Activated CD8-positive, alpha-beta memory T cell treated with anti-CD3 and anti-CD28 coated beads, Interleukin-2, amount 10 ng/mL, durations not matched to agents 7 days and 5 days (primary cell): ENCODE measurements at places on chromosomes 7 and 10.
A peak's percentile ranks its signal among the peaks of the same experiment; 100 is the strongest.

- H3K4me3 ChIP-seq: no peak overlapping the region
- H3K27me3 ChIP-seq: no peaks in the 10 kb centered on the region
- no peak for DNase-seq
- H3K27ac ChIP-seq: no peak overlapping the region
Observed at GRCh38 chr10:87974130-87974529, 110.7 kb downstream of the PTEN start.

GRCh38 chr7:129188892-129189660 lies 643 bp downstream of the SMO start:
- no peak overlapping the region for H3K27ac ChIP-seq
- peaks cover 71% of the 10 kb centered on the region for H3K27me3 ChIP-seq
- H3K36me3 ChIP-seq: no peaks in the 10 kb centered on the region
- peak overlapping the region; percentile 32 for H3K4me3 ChIP-seq

DNA sequence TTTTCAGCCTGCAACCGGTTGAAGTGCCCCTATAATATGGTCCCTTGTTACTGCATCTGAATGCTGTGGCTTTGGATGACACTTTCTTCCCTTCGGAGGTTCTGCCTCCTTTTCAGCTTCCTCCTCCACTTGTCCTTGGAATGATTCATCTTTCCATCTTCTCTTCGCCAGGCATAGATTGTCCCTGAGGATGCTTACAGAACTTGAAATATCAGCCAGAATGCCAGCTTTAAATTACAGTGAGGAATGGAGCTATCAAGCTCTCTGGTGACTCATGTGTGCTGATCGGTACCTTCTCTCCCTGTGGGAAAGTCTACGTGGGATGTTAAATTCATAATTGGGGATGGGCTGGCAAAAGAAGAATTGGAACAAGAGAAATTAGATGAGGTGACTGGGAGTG lies 45.9 kb upstream of the PDK4 start:
- H3K36me3 ChIP-seq: no peaks in the 10 kb centered on the region
- H3K4me1 ChIP-seq: no peaks in the 10 kb centered on the region
- H3K4me3 ChIP-seq: no peak overlapping the region
- no peak overlapping the region for H3K27ac ChIP-seq

DNA sequence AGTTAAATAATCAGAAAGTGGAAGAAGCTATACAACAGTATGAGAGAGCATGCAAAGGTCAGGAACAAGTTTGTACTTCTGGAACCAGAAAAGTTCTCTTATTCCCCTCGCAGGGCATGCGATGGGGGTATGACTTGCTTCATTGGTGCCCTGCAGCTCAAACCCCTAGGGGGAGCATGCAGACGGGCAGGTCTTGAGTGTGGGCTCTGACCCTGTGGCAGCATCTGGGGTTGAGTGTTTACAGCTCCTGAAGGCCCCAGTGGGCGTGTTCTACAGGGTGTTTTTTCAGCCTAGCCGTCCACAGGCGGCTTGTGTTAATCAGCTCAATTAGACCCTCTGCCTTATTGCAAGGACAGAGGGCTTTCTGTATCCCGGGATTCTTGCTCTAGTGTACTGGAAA lies 44.5 kb downstream of the KIF20B start:
- H3K4me1 ChIP-seq: peaks cover 25% of the 10 kb centered on the region
- no peak for DNase-seq
- no peaks in the 10 kb centered on the region for H3K27me3 ChIP-seq
- no peak overlapping the region for H3K27ac ChIP-seq
- peaks cover 46% of the 10 kb centered on the region for H3K36me3 ChIP-seq

- H3K27ac ChIP-seq: no peak overlapping the region
- peaks cover 60% of the 10 kb centered on the region for H3K27me3 ChIP-seq
- no peaks in the 10 kb centered on the region for H3K36me3 ChIP-seq
Observed at GRCh38 chr10:62379394-62379793, 5.2 kb downstream of the ZNF365 start.

GRCh38 chr10:100693821-100694220 lies 51.6 kb upstream of the PAX2 start:
- peaks cover 10% of the 10 kb centered on the region for H3K4me1 ChIP-seq
- no peak for DNase-seq
- no peak overlapping the region for H3K27ac ChIP-seq
- H3K27me3 ChIP-seq: peaks cover 34% of the 10 kb centered on the region

- no peak overlapping the region for H3K27ac ChIP-seq
- H3K4me1 ChIP-seq: peaks cover 69% of the 10 kb centered on the region
- H3K36me3 ChIP-seq: peaks cover 47% of the 10 kb centered on the region
- peak overlapping the region; percentile 3 for H3K4me3 ChIP-seq
- H3K27me3 ChIP-seq: no peaks in the 10 kb centered on the region
Observed at GRCh38 chr10:43141421-43141820, 3.2 kb downstream of the CSGALNACT2 start.

GRCh38 chr10:117409549-117410305 lies 34.5 kb upstream of the PDZD8 start:
- H3K27me3 ChIP-seq: peaks cover 21% of the 10 kb centered on the region
- no peak overlapping the region for H3K4me3 ChIP-seq
- no peaks in the 10 kb centered on the region for H3K4me1 ChIP-seq
- no peak overlapping the region for H3K27ac ChIP-seq
- H3K36me3 ChIP-seq: no peaks in the 10 kb centered on the region
- DNase-seq: no peak

- H3K4me3 ChIP-seq: no peak overlapping the region
- no peaks in the 10 kb centered on the region for H3K4me1 ChIP-seq
- DNase-seq: no peak
- no peak overlapping the region for H3K27ac ChIP-seq
- no peaks in the 10 kb centered on the region for H3K27me3 ChIP-seq
Observed at GRCh38 chr7:30915751-30916150, 4.1 kb downstream of the AQP1 start.

DNA sequence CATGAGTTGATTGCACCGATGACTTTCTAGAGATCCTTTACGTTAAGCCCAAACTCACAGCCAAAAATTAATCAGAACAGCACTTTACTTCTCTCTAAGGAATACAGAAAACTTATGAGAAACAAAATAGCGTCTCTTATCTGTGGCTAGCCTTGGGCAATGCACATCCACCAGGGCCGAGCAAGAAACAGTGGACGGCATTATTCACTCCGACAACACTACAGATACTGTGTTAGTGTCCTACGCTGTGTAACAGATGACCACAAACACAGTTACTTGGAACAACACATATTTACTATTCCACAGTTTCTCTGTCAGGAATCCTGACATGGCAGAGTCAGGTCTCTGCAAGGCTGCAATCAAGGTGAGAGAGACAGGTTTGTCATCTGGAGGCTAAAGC lies 598.3 kb upstream of the ADARB2 start:
- no peaks in the 10 kb centered on the region for H3K27me3 ChIP-seq
- H3K4me3 ChIP-seq: no peak overlapping the region
- H3K36me3 ChIP-seq: no peaks in the 10 kb centered on the region
- DNase-seq: no peak

- no peaks in the 10 kb centered on the region for H3K4me1 ChIP-seq
- DNase-seq: no peak
- H3K4me3 ChIP-seq: no peak overlapping the region
- no peak overlapping the region for H3K27ac ChIP-seq
Observed at GRCh38 chr7:133358708-133359107, 105.8 kb downstream of the EXOC4 start.

DNA sequence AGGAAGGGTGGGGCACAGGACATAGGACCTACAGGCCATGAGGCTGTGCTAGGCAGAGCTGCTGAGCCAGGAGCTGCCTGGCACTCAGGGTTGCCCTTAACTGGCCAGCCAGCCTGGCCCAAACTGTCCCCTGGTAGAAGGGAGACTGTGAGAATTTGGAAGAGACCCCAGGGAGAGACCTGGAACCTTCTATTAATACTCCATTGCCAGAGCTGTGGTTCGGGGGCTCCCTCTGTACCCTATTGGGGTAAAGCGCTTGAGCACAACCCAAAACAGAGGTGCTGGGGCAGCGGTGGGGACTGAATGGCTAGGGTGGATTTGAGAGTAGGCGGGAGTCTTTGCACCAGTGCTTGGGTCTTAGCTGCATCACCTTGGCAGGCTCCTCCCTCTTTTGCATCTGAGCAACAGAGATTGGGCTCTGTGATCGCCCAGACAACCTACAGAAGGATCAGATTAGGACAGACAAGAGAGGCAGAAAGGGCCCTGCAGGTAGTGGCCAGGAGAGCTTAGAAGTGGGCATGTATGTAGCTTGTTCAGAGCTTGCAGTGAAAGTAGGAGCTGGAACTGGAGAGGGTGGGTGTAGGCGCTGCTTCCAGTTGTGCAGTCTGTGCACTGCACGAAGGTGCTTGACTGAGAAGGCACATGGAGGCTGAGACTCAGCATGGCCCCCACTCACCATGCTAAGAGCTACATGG lies 53.3 kb downstream of the ADCYAP1R1 start:
- no peaks in the 10 kb centered on the region for H3K36me3 ChIP-seq
- no peaks in the 10 kb centered on the region for H3K27me3 ChIP-seq
- H3K4me3 ChIP-seq: no peak overlapping the region
- DNase-seq: no peak
- no peak overlapping the region for H3K27ac ChIP-seq

GRCh38 chr7:11959121-11959520 lies 127.1 kb upstream of the THSD7A start:
- H3K4me1 ChIP-seq: no peaks in the 10 kb centered on the region
- H3K4me3 ChIP-seq: no peak overlapping the region
- H3K27me3 ChIP-seq: no peaks in the 10 kb centered on the region
- H3K27ac ChIP-seq: no peak overlapping the region
- DNase-seq: no peak

GRCh38 chr7:35816514-35816913 lies 15.7 kb downstream of the SEPTIN7 start:
- no peak overlapping the region for H3K27ac ChIP-seq
- no peaks in the 10 kb centered on the region for H3K27me3 ChIP-seq
- DNase-seq: no peak

- H3K27ac ChIP-seq: no peak overlapping the region
- DNase-seq: no peak
- peaks cover 25% of the 10 kb centered on the region for H3K27me3 ChIP-seq
- no peaks in the 10 kb centered on the region for H3K36me3 ChIP-seq
- H3K4me1 ChIP-seq: peaks cover 6% of the 10 kb centered on the region
- H3K4me3 ChIP-seq: no peak overlapping the region
Observed at GRCh38 chr10:113222207-113222606, 272.2 kb downstream of the TCF7L2 start.

DNA sequence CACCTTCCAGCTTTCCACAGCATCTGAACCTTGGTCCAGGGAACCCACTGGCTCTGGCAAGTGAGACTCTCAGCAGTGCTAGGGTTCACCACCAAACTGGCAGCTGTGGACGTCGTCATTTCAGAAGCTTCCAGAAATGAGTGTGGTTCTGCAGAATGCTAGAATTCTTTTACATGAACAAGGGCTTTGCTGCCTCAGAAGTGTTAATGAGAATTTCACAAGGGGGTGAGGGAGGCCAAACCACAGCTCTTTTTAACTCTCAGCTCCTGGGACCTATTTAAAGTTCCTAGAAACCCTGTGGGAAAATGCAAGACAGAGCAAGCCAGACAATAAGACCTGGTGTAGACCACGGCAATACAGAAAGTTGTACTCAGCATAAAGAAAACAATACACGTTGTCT lies 129.3 kb upstream of the BET1 start:
- no peak overlapping the region for H3K27ac ChIP-seq
- H3K4me3 ChIP-seq: no peak overlapping the region
- DNase-seq: no peak
- no peaks in the 10 kb centered on the region for H3K36me3 ChIP-seq

- no peaks in the 10 kb centered on the region for H3K27me3 ChIP-seq
- peaks cover 2% of the 10 kb centered on the region for H3K36me3 ChIP-seq
- no peaks in the 10 kb centered on the region for H3K4me1 ChIP-seq
- no peak overlapping the region for H3K4me3 ChIP-seq
- no peak for DNase-seq
- H3K27ac ChIP-seq: no peak overlapping the region
Observed at GRCh38 chr10:132774902-132775863, 10.8 kb downstream of the NKX6-2 start.

DNA sequence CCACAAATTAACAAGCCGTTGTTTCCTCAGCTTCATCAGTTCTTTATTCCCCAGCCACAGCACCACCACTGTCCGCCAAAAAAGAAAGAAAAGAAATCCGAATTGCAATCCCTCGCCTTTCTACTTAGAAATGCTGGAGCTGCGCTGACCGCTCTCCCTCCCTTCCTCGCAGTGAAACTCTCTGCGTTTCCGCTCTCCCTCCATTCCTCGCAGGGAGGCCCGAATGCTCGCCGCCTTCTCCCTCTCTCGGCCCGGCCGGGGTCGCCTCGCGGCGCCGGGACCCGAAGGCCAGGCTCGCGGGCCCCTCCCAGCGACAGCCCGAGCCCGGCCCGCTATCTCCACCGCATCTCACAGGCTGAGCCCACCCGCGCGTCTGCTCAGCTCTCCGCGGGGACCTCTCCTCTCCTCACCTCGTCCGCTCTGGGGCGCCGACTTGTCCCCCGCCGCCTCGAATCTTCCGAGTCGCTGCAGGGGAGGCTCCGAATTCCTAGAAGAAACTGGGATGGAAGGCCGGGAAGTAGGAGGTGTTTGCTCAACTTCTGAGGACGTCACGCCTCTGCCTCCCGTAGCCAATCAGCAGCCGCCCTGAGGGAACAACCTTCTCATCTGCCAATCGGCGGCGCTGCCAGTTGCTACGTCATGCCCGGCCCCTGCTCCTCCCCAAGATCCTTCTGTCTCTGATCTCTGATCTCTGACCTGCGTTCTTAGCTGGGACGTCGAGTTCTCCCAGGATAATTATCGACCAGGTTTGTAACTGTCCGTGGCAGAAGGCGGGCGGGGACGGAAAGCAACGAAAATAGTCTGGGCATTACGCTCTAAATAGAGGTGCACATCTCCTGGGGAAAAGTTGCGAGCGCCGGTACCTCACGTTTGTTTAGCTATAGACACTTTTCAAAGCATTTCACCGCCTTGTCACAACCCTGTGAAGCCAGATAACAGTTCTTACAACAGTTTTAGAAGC lies at the start of gene AASS:
AASS (minus strand) TSS at position 499 of the 961 bp plus-strand sequence. CDS start 10,523 bp downstream, outside the sequence.
- no peaks in the 10 kb centered on the region for H3K36me3 ChIP-seq
- peak; percentile 84 for DNase-seq
- H3K27ac ChIP-seq: peak within 1 kb of the TSS; percentile 62

DNA sequence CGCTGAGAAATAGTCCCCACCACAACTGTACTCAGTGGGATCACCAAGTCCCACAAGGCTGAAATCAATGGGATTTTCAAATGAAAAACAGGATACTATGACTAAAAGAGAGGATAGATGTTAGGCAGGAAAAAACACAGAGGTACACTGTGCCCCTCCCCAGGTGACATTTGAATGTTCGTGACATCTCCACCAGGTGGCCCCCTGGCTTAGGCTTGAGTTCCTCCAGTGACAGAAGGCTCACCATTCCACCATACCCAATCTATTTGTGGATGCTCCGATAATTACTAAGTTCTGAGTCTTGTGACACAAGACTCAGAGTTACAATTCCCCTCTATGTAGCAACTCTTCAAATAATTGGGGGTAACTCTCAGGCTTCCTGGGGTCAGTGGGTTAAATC lies 77.5 kb upstream of the KCNMA1 start:
- H3K4me1 ChIP-seq: peaks cover 15% of the 10 kb centered on the region
- peaks cover 46% of the 10 kb centered on the region for H3K27me3 ChIP-seq
- no peaks in the 10 kb centered on the region for H3K36me3 ChIP-seq
- no peak for DNase-seq
- H3K4me3 ChIP-seq: no peak overlapping the region

DNA sequence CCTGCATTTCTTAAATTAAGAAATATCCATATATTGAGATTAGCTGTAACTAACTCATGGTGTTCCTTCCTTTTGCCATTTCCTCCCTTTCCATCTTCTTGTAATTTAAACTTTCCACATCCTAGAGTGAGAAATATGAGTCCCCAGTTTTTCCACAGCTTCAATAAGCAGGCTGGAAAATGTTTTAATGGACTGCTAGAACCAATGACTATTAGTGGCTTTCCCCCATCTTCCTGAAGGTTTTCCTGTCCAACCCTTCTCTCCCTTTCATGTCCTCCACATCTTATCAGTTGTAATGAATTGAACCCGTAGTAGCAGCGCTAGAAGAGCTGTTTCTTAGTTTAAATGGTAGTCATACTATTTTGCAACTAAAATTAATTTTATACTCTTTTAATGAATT lies 145.7 kb downstream of the AHR start:
- H3K27me3 ChIP-seq: no peaks in the 10 kb centered on the region
- DNase-seq: no peak
- H3K4me3 ChIP-seq: no peak overlapping the region
- no peaks in the 10 kb centered on the region for H3K4me1 ChIP-seq
- no peak overlapping the region for H3K27ac ChIP-seq
